ENCODE measurements at places on chromosomes 1 and 21. TPM values are rescaled to one million over a fixed set of nuclear protein-coding genes. Genes with fewer than 3 reads are reported as not detected.

DNA sequence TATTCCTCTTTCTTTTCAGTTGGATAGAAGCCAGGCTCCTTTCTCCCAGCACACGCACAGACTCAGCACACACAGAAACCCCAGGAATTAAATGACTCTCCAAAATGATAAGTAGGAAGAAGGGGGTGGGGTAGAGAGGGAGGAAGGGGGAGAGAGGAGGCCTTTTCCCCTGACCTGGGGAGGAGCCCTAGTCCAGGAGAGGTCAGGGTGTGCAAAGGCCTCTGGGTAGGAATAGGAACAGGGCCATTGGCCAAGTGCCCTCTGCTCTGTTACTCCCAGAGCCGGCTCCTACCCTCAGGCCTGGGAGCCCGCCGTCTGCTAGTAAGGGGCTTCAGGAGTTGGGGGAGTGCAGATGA is 35.6 kb upstream of the PUM1 start:
- DNase-seq = no peak
- no peak overlapping the region for H3K4me3 ChIP-seq
- H3K27ac ChIP-seq = no peak overlapping the region
- H3K36me3 ChIP-seq = no peaks in the 10 kb centered on the region
- no peaks in the 10 kb centered on the region for H3K4me1 ChIP-seq
- H3K27me3 ChIP-seq = no peaks in the 10 kb centered on the region

DNA sequence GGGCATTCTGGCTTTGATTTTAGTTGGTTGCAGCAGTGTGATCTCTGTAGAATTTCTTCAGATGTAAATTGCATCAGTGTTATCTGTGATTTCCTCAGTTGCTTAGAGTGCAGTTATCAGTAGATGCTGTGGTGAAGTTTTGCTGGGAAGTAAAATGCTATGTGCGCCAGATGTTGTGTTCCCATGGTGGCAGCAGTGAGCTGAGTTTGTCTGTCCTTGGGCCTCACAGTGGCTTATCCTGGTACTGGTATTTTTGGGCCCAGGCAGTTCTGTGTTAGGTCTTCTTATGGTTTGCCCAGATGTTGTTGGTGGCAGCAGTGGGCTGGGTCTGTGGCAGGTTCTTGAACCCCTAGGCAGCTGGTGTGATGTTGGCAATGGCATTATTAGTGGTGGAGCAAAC is 1242.1 kb downstream of the PLA2G4A start:
- H3K4me3 ChIP-seq = no peak overlapping the region
- H3K27ac ChIP-seq = no peak overlapping the region
- H3K4me1 ChIP-seq = no peaks in the 10 kb centered on the region
- H3K27me3 ChIP-seq = no peaks in the 10 kb centered on the region
- DNase-seq = no peak
- H3K36me3 ChIP-seq = no peaks in the 10 kb centered on the region

- H3K4me3 ChIP-seq = no peak overlapping the region
- H3K27ac ChIP-seq = no peak overlapping the region
- no peaks in the 10 kb centered on the region for H3K4me1 ChIP-seq
- DNase-seq = no peak
- peaks cover 2% of the 10 kb centered on the region for H3K36me3 ChIP-seq
Measured at GRCh38 chr21:15741510-15741909, 11.7 kb downstream of the USP25 start.

- H3K4me1 ChIP-seq = no peaks in the 10 kb centered on the region
- H3K4me3 ChIP-seq = no peak overlapping the region
- DNase-seq = no peak
- H3K36me3 ChIP-seq = no peaks in the 10 kb centered on the region
Measured at GRCh38 chr1:246947255-246947654, 15.5 kb upstream of the AHCTF1 start.

DNA sequence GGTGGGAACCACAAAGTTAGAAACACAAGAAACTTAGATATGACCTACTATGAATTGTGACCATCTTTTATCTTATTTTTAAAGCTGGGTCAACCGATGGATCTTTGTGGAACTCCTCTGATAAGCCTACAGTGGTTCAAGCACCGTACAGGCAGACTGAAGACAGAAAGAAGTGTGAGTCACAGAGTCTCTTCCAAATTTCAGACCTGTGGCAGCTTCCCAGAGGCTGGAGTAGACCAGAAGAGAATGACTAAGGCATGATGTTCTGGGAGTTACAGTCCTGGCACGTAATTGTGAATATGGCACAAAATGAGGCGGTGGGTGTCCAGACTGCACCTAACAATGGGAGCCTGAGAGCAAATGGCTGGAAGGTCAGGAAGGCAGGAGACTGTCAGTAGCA is 70.0 kb downstream of the LMO4 start:
- no peak overlapping the region for H3K27ac ChIP-seq
- no peak for DNase-seq
- H3K4me1 ChIP-seq = peaks cover 12% of the 10 kb centered on the region
- H3K36me3 ChIP-seq = no peaks in the 10 kb centered on the region
- no peak overlapping the region for H3K4me3 ChIP-seq
- 0 out of 2 replicates have a peak, but pooled peaks cover 2% of the 10 kb centered on the region for H3K27me3 ChIP-seq

GRCh38 chr21:43916691-43917514 is 51.9 kb downstream of the AGPAT3 start:
- H3K4me1 ChIP-seq = peaks cover 20% of the 10 kb centered on the region
- peak overlapping the region; percentile 88 for H3K27ac ChIP-seq
- no peaks in the 10 kb centered on the region for H3K27me3 ChIP-seq
- H3K36me3 ChIP-seq = no peaks in the 10 kb centered on the region

DNA sequence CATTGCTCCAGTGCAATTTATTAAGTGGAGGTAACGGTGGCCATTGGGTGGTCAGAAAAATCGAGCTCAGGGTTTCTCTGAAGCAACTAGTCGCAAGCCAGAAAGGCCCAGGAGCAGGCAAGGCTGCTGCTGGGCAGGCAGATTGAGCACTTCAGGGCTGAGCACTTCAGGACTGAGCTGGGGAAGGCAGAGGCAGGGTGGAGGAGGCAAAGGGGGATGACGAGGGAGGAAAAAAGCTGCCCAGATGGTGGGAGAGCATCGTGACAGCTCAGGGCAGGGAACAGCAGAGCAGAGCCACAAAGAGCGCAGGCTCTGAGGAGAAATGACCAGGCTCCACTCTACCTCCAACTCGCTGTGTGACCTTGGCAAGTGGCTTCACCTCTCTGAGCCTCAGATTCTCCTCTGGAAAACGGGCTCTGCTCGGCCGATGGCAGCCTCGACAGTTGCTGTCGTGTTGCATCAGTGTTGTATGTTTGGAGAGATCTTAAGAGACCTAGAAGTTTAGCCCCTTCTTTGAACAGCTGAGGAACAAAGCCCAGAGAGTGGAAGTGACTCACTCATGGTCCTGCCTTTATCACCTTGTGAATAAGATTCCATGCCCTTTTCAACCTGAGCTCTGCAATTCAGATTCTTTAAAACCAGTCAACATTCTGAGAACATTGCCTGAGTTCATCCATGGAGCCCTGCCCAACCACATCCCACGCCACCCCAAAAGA is 141.4 kb downstream of the SYF2 start:
- H3K4me3 ChIP-seq = no peak overlapping the region
- H3K27me3 ChIP-seq = 0 out of 2 replicates have a peak, but pooled peaks cover 3% of the 10 kb centered on the region
- DNase-seq = no peak
- H3K36me3 ChIP-seq = no peaks in the 10 kb centered on the region
- peaks cover 23% of the 10 kb centered on the region for H3K4me1 ChIP-seq

Gene RHD
- 0.15 TPM for polyA plus RNA-seq

Gene PDXK
- 89.2 TPM for polyA plus RNA-seq

Gene KCNA10
- polyA plus RNA-seq = not detected

Measured in GM12878 (cell line).